ENCODE measurements at places on chromosomes 6 and 20. TPM values are rescaled to one million over a fixed set of nuclear protein-coding genes. Genes with fewer than 3 reads are reported as not detected.

The MATN4 gene
- total RNA-seq: 0.09 TPM

The KCNK17 gene
- total RNA-seq: not detected

The EEF1A2 gene
- 144 TPM for total RNA-seq

The MCHR2 gene
- not detected for total RNA-seq

The DNAH8 gene
- total RNA-seq: not detected
